ENCODE measurements at places on chromosomes 4 and X. TPM values are rescaled to one million over a fixed set of nuclear protein-coding genes. Genes with fewer than 3 reads are reported as not detected.

DNA sequence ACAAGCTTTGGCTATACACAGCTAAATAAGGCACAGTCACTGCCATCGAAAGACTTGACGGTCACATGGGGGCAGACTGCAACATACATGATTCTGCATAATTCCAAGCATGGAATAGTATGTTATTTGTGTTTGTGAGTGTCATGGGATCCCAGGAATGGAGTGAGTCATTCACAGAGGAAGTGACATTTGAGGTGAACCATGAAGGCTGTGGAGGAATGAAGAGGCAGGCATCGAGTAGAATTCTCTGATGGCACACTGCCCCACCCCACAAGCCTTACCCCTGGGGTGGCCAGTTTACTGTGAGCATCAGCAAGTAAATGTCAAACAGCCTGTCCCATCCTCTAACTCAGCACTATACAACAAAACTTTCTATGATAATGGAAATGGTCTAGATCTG lies 619.7 kb downstream of the MID1IP1 start:
- DNase-seq: no peak

The ERAS gene
- total RNA-seq: not detected

The QRFPR gene
- 0.17 TPM for total RNA-seq

GRCh38 chr4:7719354-7720174 lies 220.1 kb downstream of the AFAP1 start:
- peak; percentile 56 for DNase-seq

The SPANXN3 gene
- total RNA-seq: not detected

GRCh38 chrX:39903343-39903742 lies 194.4 kb downstream of the BCOR start:
- no peak for DNase-seq

DNA sequence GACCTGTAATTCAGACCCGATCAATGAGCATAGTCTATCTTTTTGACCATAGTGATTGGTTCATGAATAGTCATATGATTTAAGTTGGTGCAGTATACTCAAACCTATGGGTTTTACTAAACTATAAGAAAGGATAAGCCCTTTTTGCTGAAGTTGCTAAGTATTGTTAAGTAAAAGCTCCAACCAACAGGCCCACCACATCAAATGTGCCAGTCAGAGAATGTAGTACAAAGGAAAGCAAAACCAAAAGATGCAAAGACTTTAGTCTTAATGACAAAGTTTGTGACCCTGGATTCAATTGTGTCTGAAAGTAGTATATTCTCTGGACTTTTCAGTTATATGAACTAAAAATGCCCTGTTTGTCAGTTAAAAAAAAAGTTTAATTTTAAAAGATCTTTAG lies 208.1 kb upstream of the TET2 start:
- DNase-seq: no peak

DNA sequence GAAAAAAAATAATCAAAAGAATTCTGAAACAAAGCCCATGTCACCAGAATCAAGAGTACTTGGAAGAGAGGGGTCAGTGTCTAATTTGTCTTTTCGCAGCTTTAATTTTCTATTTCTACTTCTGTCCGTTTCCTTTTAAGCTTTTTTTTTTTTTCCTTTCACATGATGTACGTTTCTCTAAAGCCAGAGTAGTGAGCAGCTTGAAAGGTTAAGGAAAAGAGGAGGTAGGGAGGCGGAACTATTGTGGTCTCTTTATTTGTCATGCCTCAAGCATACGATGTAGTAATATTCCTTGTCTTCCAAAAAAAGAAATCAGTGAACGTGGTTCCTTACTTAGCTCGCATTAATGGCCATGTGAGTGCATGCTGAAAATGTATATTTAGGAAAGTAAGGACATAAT lies 311.5 kb downstream of the TENM3 start:
- no peak for DNase-seq

The IL21 gene
- not detected for total RNA-seq

- DNase-seq: no peak
These were observed 130.8 kb downstream of the ENOX2 start for GRCh38 chrX:130772105-130772775.

The ALAS2 gene
- total RNA-seq: 0.78 TPM

DNA sequence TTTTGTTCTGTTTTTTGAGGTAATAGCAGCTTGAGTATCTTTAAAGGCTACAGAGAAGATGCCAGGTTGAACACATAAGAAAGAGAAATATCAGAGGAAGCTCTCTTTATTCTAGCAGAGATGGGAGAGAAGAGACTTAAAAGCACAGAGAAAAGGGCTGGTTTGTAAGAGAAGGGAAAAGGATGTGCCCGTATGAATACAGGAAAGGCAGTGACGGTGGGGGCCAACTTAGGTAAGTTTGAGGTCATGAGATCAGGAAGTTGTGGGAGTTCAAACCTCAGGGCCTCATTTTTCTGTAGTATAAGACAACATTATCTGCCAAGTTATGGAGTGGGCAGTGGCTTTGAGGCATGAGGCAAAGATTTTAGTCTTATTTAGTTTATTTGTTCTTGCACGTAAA lies 121.3 kb upstream of the S100G start:
- DNase-seq: no peak

- no peak for DNase-seq
These were observed 44.8 kb downstream of the ACOX3 start for GRCh38 chr4:8395504-8396296.

DNA sequence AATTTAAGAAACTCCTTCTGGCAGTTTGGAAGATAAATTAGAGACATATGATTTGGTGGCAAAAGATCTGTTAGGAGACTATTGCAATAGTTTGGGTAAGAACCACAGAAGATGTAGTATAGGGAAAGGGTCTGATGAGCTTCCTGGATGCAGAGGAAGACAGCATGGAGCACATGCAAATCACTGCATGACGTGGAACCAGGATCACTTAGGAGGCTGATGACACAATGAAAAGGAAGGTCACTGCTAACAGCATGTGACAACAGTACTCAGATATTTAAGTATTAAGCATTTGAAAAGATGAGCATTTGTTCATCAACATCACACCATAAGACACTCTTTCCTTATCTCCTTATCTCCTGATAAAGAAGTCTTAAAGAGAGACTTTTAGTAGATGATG lies 167.8 kb upstream of the LDB2 start:
- no peak for DNase-seq

- no peak for DNase-seq
These were observed 321.6 kb upstream of the PCDH10 start for GRCh38 chr4:132827522-132827921.

DNA sequence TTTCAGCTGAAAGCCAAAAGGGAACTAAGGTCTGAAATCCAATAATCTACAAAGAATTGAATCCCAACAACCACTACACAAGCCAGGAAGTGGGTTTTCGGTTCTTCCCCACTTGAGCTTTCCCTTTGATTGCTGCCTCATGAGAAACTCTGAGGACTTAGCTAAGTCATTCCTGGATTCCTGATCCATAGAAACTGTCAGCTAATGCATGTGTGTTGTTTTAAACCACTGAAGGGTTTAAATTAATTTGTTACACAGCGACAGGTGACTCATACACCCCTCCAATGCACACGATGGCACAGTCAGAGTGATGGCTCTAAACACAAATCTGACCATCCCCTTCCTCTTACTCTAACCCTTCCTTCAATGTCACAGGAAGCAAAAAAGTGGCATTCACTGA lies 282.9 kb downstream of the RAB28 start:
- no peak for DNase-seq

The TLR1 gene
- total RNA-seq: 16.6 TPM

- peak; percentile 14 for DNase-seq
These were observed 734 bp downstream of the STOX2 start for GRCh38 chr4:183905593-183906488.

DNA sequence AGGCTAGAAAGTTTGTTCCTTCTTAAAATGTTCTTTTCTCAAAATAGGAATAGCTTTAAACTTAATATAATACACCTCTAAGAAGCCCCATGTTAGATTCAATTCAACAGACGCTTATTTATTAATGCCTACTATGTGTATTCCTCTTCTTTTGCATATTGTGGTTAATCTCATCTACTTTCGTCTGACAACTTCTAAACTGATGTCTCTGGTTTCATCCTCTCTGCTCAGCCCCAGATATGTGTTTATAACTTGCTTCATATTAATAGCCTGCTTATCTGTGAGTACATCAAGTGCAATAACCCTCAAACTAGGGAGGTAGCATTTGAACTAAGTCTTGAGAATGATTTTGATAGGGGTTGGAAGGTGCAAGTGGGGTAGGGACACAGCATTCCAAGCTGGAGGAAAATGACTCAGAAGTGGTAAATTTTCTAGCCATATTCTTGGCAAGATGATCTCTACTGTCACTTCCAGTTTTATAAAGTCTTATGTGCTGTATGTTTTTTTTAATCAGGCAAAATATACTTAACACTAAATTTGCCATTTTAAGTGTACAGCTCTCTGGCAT lies 37.0 kb downstream of the STK26 start:
- DNase-seq: no peak

The IRS4 gene
- total RNA-seq: not detected

- no peak for DNase-seq
These were observed 8.2 kb downstream of the RTL3 start for GRCh38 chrX:78650906-78651437.

DNA sequence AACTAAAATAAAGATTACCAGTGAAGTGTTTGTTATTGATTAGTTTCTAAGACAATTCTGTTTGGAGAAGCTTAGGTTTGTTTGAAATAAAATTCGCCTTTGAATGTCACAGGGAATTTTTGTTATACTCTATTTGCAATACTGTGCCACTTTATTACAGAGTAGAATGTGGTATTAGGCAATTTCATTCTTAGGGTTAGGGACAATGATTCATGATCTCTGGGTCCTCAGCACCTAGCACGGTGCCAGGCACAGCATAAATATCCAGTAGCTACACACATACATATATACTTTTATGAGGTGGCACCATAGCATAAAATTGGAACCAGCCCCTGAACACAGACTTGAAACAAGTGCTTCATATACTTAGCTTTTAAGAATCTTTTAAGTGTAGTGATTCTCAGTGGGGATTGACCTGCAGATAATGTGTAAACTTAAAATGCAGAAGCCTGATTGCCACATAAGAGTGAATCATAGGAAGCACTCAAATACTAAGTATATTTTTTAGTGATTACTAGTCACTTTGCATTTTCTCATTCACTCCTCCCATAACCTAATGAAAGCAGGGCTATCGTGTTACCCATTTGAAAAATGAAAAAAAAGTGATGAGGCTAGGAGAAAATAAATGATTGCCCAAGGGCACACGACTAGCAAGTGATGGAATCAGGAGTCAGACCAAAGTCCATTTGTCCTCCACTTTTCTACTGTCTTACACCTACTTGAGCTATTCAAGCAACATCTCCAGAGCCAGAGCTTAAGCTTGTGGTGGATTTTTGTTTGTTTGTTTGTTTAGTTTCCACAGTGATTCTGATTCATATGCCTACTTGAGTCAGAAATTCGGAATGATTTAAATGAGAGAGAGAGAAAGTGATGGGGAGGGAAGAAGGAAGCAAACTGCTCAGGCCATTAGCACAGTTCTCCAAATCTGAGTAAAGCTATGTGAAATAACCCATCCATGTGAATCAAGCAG lies 366.0 kb upstream of the FGF13 start:
- no peak for DNase-seq

DNA sequence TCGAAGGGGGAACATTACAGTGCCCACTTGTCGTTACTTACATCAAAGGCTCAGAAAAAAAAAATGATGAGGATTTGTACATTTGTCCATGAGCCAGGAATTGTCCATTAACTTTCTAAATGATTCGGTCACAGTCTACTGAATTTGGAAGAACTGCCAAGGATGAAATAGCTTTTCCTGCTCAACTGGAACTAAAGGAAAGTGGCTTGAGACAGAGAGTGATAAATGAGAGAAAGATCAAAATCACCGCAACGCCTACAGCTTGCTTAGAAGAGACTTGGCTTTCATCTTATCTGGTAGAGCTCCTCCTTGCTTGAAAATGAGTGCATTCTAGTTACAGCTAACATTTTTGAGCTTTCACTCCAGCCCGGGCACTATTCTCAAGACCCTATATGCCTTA lies 55.5 kb upstream of the ADGRG2 start:
- DNase-seq: no peak

The CXCL1 gene
- 0.58 TPM for total RNA-seq

DNA sequence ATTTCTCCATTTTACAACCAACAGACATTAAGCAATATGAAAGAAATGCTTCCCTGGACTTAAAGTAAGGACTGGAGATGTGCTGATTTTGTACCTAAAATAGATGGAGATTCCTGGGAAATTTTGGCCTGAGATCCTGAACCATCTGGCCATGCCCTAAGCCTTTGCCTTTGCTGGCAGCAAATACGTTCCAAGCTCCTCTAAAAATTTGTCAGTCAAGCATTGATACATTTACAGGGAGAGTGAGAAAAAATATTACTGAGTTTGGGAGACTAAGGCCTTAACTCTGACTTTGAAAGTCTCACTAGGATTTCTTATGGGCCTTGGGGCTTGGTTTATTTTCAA lies 63.9 kb downstream of the FHDC1 start:
- no peak for DNase-seq

- DNase-seq: no peak
These were observed 99.6 kb upstream of the AFAP1 start for GRCh38 chr4:8039290-8039689.

DNA sequence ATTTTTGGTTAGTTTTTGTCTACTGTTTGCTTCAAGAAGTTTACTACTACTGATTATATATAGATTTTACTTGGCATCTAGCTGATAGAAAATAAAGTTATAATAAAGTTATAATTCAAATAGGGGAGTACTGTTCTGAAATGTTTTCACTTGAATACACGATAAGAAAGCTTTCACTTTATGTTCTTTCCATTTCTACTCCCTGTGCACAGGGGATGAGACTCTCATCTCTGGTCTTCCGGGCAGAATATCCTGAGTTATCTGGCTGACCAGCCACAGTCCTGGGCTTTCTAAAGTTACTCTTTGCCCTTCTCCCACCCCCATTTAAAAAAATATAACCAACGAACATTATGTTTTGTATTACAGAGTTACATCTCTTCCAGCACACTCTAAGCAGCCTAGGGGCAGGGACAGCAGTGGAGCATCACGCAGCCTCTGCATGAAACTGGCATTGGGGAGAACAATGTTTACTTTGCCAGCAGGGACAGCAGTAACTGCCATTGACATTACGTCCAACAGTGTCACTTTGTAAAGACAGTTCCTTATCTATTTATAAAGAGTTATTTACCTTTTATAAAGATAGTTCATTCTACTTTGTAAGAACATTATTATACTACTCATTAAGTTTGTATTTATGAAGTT lies 64.3 kb downstream of the METTL14 start:
- no peak for DNase-seq

- DNase-seq: no peak
These were observed 44.6 kb downstream of the ARHGEF9 start for GRCh38 chrX:63740382-63740781.
